ENCODE measurements at places on chromosomes 12 and 14.

DNA sequence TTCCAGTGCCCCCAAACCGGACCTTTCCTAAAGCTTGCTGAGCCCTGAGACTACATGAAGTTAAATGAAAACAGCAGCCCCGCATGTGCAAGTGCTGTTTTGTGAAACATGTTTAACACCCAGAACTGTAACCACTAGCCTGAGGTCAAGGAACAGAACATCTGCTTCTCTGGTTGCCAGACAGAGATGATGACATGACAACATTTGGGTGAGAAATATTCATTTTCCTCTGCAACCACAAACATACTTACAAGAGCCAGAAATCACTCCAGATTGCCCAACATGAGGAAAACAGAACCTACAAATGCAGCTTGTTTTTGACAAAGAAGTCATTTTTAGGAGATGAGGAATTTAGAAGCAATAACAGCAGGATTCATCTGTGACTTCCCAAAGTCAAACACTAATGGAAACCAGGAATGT, 110.4 kb downstream of the BCAT1 start:
- DNase-seq = peak; percentile 88

DNA sequence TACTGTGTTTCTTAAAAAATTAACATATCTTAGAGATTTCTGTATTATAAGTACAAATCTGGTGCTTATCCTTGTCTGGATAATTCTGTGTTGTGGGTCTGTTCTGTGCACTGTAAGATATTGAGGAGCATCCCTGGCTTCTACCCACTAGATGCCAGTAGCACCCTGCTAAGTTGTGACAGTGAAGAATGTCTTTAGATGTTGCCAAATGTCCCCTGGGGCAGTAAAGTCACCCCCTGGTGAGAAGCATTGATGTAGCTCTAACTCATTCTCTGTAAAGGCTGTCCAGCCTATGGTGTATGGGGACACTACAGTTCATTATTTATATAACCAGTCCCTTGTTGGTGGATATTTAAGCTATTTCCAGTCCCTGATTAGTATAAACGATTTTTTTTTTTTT, 31.4 kb downstream of the MAP1LC3B2 start:
- DNase-seq = peak; percentile 53

DNA sequence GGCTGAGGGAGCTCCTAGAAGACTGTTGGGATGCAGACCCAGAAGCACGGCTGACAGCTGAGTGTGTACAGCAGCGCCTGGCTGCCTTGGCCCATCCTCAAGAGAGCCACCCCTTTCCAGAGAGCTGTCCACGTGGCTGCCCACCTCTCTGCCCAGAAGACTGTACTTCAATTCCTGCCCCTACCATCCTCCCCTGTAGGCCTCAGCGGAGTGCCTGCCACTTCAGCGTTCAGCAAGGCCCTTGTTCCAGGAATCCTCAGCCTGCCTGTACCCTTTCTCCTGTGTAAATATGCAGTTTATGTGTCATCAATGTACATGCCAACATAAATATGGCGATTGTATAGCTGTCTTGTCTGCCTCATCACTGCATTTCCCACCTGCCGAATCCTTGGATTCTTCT, 7.5 kb downstream of the AMHR2 start:
- DNase-seq = no peak

DNA sequence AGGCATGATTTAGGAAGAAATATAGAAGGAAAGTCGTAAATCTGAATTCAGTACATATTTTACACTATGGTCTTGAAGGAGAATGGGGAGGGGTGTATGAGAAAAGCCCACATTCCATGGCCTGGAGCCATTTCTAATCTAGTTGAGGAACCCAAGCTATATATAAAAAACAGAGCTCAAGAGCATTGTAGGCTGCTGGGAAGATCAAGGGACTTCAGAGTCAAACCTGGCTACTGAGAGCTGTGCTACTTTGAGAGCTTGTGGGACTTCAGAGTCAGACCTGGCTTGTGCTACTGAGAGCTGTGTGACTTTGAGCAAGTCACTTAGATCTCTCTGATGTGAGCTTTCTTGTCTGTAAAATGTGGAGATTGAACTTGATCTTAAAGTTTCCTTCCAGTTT, 58.7 kb downstream of the TBK1 start:
- DNase-seq = no peak

DNA sequence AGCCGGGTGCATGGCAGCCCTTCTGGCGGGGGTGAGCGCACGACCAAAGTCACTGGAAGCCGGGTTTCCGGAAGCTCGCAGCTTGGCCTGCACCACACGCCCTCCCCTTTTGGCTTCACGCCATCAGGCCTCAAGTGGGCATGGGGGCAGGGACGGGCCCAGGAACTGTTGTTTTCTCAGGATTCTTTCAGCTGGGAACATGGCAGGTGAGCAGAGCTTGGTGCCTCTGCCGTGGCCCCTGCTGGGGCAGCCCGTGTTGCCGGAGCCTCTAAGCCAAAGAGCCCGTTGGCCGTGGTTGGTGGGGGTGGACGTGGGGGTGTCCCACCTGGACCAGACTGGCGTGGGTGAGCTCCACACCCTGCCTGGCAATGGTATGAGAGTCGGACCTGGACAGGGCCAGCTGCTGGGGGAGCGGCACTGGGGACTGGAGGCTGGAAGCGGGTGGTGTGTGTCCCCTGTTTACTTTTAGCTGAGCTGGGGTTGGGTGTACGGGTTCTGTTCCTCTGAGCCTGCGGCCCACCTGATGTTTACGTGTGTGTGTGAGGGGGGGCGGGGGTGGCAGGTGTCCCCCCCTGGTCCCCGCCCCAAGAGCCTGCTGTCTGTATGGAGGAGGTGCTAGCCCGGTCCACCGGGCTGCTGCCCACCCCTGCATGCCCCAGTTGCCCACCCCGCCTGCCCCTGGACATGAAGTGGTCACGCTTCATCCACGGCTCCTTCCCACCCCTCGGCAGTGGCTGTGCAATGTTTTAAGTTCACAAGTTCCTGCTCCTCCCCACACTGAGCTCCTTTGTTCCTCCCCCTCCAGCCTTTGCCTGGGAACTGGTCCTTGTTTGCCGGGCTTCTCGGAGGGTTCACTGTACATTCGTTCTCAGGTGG, 28.7 kb upstream of the PLD4 start:
- peak; percentile 43 for DNase-seq

- DNase-seq = no peak
Measured at GRCh38 chr12:88793096-88793495, 212.8 kb upstream of the KITLG start.

GRCh38 chr12:51401486-51401885, 10.3 kb upstream of the GALNT6 start:
- no peak for DNase-seq

- DNase-seq = no peak
Measured at GRCh38 chr12:76101739-76102385, 17.4 kb upstream of the NAP1L1 start.

GRCh38 chr12:123258593-123258992, 13.1 kb downstream of the CDK2AP1 start:
- DNase-seq = no peak

DNA sequence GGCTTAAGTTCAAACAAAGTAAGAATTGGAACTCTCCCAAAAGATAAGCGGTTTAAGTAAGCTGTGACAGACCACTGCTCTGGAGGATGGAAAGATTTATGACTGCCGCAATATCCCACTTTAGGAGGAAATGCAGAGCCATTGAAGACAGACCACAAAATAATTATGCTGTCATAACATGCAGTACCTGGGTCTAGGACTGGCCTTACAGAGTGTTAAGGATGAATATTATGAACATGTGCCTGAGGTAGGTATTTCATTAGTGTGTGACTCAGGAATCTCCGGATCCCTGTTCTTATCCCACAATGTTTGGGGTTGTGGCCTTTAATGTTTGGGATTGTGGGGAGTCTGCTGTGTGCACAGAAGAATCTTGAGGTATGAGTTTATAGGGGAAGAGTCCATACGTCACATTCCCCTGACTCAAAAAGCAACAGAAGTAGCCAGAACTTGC, 114.9 kb downstream of the SAMD4A start:
- DNase-seq = no peak

GRCh38 chr12:106119301-106119700, 19.5 kb downstream of the NUAK1 start:
- no peak for DNase-seq

DNA sequence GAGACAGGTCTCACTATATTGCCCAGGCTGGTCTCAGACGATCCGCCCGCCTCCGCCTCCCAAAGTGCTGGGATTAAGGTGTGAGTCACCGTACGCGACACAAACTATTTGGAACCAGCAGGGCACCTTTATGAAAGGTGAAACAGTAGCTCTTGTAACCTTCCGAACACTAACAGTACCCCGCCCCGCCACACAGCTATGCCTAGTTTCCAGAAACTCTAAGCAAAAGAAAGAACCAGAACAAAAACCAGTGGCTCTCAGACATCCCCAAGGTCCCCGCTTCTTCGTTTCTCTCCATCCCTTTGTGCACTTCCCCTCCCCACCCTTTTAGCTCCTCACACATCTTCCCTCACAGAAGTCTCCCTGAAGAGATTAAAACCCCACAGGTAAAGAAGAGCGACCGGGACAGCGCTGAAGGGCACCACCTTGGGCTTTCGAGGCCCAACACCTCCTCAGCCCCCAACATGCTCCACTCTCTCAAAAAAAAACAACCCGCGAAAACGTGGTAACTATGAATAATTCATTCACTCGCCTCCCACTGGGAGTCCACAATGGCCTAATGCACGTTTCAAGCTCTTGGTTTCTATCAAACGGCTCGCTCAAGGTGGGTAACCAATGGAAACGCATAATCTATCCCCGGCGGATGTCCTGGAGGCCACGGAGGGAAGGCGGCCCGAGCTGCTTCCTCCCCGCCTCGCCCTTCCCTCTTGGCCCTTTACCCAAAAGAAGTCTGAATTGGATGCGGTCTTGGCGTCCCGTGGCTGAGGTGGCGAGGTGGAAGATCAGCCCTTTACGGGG, 877 bp downstream of the BAG5 start:
- DNase-seq = peak; percentile 55

DNA sequence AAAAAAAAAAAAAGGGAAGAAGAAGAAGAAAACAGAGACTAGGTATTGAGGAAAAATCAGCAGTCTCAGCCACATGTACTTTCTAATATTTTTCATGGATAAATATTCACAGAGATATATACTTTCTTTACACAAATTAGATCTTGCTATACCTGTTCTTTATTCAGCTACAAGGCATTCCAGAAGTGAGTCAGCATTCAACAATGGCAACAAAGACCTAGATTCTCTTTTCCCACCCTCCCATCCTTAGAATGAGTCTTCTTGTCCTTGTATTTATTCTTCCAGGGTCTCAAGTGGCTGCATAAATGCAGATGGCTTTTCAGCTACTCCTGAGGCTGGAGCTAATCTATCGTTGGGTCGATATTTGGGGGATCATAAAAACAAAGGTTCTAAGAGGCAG, 93.0 kb downstream of the NT5DC3 start:
- no peak for DNase-seq

DNA sequence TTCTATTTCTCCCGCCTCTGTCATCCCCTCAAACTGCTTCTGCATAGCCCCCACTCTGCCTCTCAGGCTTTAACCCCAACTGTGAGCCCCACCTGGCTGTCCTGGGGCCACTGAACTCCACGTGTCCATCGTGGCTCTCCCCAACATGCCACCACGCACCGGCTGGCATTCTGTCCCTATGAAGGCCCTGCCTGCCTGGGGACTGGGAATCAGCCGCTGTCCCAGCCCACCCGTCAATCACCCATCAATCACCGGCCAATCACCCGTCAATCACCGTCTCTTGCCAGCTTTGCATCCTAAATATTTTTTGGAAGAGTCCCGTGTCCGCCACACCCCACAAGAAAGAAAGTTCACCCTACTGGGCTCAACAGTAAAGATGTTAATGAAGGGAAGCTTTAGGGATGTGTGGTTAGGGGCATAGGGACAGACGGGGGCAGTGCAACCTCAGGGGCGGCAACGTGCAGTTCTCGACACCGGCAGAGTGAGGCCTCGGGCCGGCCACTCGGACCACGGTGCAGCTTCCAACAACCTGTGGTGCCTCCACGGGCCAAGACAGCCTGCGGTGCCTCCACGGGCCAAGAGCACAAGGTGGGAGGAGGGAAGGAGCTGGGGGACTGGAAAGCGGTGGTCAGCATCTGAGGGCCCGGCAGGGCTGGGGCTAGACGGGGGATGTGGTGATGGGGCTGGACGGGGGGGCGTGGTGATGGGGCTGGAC, 85.6 kb downstream of the GALNT9 start:
- no peak for DNase-seq

GRCh38 chr12:38480594-38480993, 164.0 kb downstream of the ALG10B start:
- no peak for DNase-seq

- no peak for DNase-seq
Measured at GRCh38 chr12:56084958-56085543, 5.1 kb downstream of the ERBB3 start.

Data from HL-60 (cell line).